Activated CD8-positive, alpha-beta memory T cell treated with anti-CD3 and anti-CD28 coated beads for 1 hour (primary cell): ENCODE measurements at places on chromosomes 4 and X.

- no peak for DNase-seq
These were observed 297.8 kb upstream of the FAM241A start for GRCh38 chr4:111847296-111848008.

DNA sequence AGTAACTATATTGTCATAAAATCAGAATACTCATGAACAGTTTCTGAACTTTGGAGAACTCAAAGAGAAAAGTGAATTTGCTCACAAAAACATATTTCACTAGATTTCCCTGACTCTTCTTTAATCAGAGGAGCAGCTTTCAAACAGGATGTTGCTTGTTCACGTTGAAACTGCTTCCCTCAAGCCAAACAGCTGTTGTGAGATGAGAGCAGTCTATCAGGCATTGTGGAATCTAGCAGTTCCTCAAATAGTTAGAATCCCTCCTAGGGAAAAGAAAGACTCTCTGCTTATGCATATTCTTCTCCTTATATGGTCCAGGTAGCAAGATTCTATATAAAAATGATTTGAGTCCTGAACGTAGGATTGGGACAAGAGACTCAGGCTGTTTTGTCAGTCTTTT lies 1012.1 kb downstream of the FAM133A start:
- DNase-seq = no peak

DNA sequence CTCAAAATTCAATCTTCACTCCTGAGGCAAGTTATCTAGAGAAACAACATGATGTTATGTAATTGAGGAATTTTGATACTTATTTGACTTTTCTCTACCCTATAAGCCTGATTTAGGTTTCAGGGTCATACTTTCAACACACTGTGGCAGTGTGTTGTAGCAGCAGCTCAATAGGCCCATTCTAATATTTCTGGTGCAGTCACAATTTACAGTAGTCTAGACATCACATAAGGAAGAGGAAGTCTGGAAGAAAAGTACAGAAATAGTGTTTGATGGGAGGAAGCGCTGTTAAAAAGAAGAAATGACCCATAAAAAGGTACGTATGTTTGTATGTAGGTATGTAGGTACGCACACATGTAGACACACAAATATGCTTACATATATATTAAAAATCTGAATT lies 194.3 kb downstream of the ARHGAP24 start:
- no peak for DNase-seq

DNA sequence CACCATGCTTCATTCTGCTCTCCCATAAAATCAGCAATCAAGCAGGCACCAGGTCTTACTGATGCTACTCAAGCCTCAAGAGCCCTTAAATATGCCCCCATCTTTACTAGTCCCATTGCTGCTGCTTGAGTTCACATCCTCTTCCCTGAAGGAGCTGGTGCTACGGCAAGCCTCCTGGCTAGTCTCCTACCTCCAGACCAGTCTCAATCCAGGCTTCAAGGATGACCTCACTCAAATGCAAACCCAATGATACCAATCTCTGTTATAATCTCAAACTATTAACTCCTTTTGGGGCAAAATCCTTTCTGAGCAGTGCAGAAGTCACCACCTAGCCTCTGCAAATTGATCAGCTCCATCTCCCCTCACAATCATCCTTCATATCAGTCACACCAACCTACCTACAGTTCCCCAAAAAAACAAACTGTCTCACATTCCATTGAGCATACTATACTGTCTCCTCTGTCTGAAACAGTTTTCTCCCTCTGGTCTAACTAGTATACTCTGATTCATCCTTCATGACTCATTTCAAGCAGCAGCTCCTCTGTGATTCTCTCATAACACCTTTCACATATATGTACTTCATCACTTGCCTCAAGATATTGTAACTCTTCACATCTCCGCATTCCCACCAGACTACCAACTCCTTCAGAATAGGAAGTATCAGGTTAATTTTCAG lies 30.0 kb downstream of the PAPSS1 start:
- no peak for DNase-seq

DNA sequence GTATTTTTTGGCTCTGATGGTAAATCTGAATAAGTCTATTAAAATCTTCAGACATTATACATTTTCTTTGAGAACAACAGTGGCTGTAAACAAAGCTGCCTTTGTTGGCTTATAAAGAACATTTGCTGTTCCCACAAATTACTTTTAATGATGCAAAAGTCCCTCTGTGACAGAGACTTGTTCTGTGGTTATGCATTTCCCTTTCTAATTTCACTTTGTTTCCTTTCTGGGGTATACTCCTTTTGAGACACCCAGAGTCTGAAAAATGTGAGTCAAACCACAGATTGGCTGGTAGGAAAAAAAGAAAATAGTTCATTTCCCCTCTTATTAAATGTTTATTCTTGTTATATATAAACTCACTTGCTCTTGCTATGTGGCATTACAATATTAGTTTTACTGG lies 402.4 kb downstream of the PACRGL start:
- no peak for DNase-seq

DNA sequence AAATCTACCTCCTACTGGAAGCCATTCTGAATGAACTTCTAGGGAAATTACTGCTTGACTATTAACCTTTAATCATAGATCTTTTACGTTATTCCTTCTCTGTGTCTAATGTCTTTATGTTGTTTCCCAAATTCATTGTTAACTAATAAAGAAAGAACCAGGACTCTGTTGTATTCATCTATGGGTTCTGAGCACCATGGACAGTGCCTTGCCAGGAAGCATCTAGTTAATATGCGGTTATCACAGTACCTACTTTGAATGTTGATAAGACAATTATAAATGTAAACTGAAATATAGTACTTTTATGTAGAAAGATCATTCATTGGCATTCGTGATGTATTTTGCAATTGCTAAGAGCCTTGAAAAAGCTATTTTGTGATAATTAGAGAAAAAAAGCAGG lies 23.8 kb downstream of the NWD2 start:
- DNase-seq = no peak

DNA sequence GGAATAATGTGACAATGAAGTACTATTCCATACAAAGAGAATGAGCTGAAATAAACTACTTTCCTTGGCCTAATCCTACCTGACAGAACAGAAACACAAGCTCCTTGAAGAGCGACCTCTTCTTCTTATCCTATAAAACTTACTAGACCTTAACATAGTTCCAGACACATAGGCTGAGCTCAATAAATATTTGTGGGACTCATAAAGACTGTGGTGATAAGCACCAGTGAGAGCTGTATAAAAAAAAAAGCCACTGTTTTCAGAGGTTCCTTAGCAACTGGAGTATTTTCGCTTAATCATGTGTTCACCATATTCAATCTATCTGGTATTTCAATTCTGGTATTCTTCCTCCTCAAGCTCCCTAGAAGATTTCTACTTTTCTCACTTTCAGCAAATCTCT lies 1129.6 kb downstream of the STPG2 start:
- no peak for DNase-seq

DNA sequence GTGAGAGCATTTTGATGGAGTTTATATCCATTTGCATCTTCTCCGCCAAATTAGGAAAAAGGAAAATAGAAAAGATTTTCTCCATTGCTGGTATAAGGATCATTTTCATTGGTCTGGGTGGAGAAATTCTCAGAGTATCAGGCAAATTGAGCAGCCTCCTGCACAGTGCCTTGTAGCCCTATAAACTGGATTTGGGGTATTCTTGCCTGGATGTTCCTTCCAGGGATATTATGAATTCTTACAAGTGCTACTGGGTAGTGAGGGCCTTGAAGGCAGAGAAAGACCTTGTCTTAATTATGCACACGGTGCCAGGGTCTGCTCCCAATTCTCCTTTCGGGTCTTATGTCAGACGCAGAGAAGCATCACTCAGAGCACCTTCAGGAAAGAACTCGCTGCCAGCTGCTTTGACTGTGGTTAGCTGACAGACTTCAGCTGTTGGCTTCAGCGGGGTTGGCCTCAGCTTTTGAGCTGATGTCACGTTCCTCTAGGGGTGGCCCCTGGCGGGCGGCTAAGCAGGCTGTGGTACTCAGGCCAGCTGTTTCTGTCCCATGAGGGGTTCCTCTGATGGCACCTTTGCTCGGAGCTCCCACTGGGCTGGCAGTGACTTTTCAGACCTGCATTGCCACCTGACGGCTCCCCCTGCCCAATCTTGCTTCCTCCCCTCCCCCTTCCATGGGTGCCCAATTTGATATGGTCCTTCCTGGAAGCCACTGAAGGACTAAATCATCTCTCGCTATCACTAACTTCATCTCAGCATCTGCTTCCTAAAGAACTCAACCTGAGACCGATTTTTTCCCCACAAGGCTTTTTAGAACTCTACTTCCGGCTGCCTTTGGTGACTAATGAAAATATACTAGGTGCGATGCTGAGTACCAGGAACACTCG lies 519.5 kb downstream of the BCOR start:
- DNase-seq = peak; percentile 2

DNA sequence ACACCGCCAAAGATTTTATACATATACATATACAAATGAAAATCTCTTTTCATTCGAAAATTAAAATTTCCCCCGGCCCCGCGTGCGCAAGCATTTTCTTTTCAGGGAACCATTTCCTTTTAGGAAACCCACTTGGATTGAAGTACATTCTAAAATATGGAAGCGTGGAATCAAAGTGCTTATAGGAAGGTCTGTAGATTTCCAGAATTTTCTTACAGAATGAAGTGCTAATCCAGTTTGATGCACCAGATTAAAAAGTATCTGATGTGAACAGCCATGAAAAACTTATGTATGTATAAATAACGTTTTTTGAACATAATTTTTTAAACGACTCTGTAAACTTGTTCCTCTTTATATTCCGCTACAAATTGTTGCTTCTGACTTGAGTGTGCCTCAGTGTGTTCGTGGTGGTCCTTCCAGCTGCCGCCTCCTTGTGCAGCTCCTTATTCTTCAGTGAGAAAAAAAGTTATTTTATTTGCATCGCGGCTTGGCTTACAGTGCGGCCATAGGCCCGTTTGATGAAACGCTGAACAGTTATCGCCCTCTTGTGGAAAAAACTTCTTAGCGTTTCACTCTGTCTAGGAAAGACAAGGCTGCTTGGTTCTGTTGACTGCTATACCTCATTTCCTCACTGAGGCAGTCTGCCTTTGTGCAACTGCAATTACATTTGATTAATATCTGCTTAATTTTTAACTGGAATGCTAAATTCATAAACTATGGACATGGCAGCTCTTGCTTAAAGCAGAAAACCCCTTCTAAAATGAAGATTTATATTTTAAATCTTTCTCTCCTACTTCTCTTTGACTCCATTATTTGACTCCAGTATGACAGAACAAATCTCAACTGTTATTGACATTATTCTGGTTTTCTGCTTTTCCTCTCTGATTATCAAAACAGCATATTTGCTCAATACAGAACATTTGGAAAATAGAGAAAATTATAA lies 4.7 kb upstream of the NKX6-1 start:
- DNase-seq = no peak

DNA sequence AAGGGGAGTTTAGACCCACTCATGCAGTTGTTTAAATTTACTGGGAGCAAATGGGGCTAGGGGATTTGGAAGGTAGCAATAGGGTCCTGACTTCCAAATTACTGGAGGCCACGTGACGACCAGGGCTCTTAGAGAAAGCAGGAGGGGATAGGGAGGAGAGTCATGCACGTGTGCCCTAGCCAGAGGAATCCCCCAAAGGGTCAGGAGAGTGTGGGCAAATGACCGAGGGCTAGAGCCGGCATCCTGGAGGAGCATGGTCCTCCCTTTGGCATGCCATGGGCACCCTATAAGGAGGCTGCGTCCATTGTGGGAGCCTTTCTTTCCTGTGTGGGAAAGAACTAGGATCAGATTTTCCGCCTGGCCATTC lies 25.5 kb upstream of the GPC4 start:
- DNase-seq = no peak

- no peak for DNase-seq
These were observed 84.5 kb downstream of the CT47B1 start for GRCh38 chrX:120791013-120791643.

GRCh38 chr4:67934628-67935027 lies 28.7 kb downstream of the TMPRSS11A start:
- DNase-seq = no peak

DNA sequence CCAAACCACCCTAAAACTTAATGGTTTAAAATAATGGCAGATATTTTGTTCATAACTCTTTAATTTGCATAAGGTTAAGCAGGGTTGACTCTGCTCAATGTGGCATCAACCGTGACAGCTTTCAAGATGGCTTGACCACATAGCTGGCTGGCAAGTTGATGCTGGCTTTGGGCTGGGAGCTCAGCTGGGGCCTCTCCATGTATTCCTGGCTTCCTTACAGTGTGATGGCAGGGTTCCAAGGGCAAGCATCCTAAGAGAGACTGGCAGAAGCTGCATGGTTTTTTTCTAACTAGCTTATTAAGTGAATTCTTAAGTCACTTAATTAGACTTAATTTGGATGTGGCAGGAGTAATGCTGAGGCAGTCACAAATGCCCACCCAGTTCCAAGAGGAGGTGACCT lies 4.5 kb downstream of the RP2 start:
- no peak for DNase-seq

DNA sequence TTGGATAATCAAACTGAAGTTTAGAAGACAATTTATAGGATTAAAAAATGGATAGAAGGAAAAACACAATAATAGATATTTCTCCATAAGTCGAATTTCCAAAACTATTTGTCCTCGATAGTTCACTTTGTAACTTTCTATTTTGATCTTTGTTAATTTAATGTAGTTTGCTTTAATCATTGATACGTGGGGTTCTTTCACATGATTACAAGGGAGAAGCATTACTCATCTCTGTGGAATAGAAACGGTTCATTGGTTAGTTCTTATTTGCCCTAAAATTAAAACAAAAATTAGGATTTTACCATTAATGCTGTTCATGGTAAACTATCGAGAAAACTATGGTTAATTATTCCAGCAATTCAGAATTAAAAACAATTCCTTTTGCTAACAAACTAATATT lies 2.1 kb downstream of the TET2 start:
- DNase-seq = no peak

GRCh38 chr4:29175291-29175690 lies 1544.9 kb upstream of the PCDH7 start:
- DNase-seq = no peak

GRCh38 chr4:13032936-13033335 lies 451.2 kb downstream of the RAB28 start:
- DNase-seq = no peak

- no peak for DNase-seq
These were observed 167.7 kb downstream of the MGST2 start for GRCh38 chr4:139833151-139833910.

DNA sequence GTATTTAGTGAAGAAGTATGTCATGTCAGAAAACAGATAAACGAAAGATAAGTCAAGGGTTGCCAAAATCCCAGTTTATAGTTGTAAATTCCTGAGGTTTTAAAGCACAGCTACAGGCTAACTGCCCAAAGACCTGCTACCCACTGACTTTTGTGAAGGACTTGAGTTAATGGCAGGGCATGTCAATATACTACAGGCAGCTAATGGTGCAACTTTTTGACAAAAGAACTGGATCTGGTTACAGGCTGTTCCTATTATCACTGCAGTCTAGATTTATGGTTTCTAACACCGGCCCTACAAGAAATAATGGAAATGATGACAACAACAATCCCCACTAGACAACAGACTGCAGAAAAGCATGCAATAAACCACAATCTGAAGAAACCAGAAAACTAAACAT lies 6.4 kb downstream of the SCML2 start:
- no peak for DNase-seq

- DNase-seq = no peak
These were observed 162.9 kb upstream of the PGRMC2 start for GRCh38 chr4:128450326-128451120.
